ENCODE measurements at places on chromosomes 11 and 22.
A peak's percentile ranks its signal among the peaks of the same experiment; 100 is the strongest.

DNA sequence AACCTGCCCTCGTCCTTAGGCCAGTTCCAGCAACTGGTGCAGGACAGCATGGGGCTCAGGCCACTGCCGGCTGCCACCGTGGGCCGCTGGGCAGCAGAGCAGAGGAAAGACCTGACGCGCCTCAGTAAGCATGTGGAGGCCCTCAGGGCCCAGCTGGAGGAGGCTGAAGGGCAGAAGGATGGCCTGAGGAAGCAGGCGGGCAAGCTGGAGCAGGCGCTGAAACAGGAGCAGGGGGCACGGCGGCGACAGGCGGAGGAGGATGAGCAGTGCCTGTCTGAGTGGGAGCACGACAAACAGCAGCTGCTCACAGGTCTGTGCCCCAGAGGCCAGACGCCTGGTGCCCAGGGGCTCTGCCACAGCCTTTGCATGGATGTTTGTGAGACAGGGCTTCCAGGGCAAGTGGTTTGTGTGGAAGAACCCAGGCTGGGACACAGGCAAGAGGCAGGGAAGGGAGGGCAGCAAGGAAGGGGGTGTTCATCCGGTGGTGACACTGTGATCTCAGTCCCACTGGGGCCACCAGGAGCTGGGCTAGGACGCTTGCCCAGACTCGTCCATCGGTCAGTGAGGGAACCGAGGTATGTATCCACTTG, 13.9 kb downstream of the CCDC157 start:
- no peak for DNase-seq

- no peak for DNase-seq
Observed at GRCh38 chr22:47112582-47112965, 350.1 kb downstream of the TBC1D22A start.

DNA sequence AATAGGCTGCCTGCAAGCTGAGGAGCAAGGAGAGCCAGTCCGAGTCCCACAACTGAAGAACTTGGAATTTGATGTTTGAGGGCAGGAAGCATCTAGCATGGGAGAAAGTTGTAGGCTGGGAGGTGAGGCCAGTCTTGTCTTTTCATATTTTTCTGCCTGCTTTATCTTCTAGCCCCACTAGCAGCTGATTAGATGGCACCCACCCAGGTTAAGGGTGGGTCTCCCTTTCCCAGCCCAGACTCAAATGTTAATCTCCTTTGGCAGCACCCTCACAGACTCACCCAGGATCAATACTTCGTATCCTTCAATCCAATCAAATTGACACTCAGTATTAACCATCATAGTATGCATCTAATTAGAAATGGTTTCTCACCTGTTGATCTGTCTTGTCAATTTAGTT, 5.0 kb upstream of the COX8A start:
- no peak for DNase-seq

DNA sequence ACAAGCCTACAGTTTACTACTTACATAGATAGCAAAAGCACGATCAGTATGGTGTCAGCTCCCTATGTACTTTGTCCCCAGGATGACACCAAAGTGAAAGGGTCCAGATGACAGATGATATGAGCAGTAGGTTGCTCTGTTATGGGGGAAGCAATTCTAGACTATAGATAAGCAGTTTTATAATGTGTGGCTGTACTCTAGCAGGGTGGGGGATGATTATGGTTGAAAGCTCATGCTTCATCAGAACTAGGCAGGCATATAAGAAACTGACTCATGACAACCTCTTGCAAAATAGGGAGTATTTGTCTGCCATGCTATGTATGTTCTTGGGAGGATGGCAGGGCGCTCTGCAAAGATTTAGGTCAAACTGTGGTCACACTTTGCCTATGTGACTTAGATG, 158.2 kb upstream of the ZBED5 start:
- DNase-seq: no peak

DNA sequence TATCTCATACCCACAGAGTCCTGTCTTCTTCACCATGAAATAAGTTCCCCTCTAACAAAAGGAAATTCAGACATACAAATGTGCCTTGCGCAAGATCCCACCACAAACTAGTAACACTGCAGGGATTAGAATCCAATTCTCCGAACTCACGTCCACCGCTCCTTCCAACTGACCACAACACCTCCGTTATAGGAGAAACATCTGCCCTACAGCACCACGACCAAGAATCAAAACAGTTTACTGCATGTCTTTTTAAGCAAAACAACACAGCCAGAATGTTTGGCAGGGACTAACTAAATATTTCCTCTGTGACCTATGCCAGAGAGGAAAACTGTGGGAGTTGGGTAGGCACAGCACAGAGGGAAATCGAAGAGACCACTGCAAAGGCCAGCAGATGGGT, 72.7 kb upstream of the AKIP1 start:
- no peak for DNase-seq

DNA sequence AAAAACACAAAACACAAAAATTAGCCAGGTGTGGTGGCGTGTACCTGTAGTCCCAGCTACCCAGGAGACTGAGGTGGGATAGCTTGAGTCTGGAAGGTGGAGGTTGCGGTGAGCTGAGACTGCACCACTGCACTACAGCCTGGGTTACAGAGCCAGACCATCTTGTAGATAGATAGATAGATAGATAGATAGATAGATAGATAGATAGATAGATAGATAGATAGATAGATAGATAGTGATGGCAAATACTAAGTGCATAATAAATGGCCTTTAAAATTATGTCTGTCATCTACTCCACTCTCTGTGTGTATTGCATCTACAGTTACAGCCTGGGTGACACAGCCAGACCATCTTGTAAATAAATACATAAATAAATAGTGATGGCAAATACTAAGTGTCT, 56.0 kb upstream of the CHRM4 start:
- no peak for DNase-seq

GRCh38 chr22:31286360-31287255, 5.7 kb downstream of the PIK3IP1 start:
- peak; percentile 24 for DNase-seq

GRCh38 chr11:86625981-86626380, 46.4 kb downstream of the ME3 start:
- DNase-seq: no peak

- no peak for DNase-seq
Observed at GRCh38 chr22:48018346-48018745, 1255.9 kb downstream of the TBC1D22A start.

GRCh38 chr22:30891443-30891755, 77.2 kb downstream of the MORC2 start:
- DNase-seq: no peak

DNA sequence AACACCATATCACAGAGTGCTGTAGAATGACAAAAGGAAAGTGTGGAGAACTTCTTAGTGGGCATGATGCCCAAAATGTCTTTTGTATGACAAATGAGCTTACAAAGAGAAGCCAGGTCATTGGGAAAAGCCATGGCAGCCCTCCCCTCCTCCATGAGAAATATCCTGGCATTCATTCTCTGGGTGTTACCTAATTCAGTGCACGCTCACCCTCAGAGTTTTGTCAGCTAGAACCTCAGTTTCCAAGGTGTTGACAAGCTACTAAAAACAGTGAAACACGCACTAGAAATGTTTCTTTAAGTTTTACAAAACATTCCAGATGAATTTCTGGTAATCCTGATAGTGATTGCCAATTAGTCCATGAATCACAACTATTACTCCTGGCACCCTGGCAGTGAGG, 105.4 kb upstream of the FSHB start:
- no peak for DNase-seq

GRCh38 chr11:64788321-64789215, 10.2 kb upstream of the SF1 start:
- DNase-seq: no peak

DNA sequence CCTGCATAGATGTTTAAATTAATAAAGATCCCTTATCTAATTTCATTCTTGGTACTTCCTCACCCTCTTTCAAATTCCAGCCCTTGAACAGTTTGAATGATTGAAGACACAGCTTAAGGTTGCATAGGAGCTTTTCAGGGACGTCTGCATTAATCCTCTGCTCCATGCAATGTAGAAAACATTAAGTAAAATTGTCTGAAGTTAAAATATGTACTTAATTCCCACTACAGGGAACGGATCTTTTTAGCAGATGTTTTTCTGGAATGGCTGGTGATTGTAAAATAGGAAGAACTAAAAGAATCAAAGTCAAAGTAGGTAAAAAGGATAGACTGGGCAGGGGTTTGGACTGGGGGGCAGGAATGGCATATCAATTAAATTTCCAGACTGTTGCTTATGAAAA, 58.9 kb downstream of the ABTB2 start:
- DNase-seq: no peak

DNA sequence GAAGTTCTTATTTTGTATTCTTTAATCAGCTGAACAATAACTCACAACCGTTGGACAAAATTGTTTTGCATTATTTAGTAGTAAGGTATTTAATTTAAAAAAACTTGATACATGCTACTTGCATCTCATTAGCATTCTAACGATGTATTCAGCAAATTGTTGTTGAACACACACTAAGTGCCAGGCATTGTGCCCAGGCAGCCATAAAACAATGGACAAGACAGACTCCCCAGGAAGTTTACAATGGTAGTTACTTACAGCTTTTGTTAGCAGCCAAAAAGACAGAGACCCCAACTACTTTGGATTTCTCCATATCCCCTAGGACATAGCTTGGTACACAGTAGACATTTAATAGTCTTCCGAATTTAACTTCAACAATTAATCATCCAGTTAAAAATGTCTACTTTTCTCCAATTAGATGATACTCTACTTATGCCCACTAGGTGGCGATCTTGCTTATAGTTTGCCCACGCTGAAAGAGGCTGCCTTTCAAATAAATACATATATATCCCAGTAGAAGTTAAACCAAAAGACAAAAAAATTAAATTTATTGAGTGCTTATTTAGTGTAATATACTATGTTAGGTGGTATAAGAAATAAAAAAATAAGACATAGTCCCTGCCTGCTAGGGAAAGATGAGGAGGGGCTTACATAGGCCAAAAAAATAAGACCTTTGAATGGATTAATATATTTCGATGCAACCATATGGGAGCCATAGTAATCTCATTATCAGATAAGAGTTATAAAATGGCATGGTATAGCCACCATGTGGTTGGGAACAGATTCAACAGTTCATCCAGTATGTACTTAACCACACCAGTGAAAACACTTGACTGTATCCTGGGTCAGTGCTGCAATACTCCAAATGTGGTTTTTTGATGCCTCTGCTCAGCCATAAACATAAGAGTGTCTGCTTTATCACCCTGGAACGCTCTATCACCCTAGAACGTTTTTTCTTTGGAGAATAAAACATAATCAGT, 2.0 kb upstream of the FJX1 start:
- no peak for DNase-seq

DNA sequence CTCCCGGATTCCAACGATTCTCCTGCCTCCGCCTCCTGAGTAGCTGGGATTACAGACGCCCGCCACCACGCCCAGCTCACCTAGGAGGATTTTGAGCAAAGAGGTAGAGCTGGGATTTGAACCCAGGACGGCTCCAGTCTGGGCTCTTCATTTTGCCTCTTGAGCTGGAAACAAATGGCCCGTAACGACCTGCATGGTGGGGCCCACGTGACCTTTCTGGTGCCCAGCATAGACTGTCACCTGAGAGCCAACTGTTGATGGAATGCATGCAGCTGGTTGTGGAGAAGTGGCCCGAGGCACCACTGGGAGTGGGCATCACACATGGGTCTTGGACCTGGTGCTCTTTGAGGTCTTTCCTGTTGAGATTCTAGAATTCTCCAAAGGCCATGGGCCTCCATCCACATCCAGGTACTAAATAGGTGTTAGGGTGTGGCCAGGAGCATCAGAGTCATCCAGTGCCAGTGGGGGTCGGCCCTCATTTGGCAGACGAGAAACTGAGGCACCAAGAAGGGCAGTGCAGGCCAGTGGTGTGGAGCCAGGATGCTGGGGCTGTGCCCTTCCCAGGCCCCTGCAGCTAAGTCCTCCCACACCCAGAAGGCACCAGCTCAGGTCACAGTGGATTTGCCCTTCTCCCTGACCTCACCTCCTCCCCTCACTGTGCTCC, 3.9 kb downstream of the ATF4 start:
- no peak for DNase-seq

- no peak for DNase-seq
Observed at GRCh38 chr22:26245001-26245400, 75.7 kb downstream of the SEZ6L start.

Measured in esophagus squamous epithelium (tissue), 5 donors.